GM13977 (cell line): ENCODE measurements at places on chromosomes 2 and 18.

GRCh38 chr2:233816334-233816733 is 38.0 kb downstream of the HJURP start:
- no peak for DNase-seq

DNA sequence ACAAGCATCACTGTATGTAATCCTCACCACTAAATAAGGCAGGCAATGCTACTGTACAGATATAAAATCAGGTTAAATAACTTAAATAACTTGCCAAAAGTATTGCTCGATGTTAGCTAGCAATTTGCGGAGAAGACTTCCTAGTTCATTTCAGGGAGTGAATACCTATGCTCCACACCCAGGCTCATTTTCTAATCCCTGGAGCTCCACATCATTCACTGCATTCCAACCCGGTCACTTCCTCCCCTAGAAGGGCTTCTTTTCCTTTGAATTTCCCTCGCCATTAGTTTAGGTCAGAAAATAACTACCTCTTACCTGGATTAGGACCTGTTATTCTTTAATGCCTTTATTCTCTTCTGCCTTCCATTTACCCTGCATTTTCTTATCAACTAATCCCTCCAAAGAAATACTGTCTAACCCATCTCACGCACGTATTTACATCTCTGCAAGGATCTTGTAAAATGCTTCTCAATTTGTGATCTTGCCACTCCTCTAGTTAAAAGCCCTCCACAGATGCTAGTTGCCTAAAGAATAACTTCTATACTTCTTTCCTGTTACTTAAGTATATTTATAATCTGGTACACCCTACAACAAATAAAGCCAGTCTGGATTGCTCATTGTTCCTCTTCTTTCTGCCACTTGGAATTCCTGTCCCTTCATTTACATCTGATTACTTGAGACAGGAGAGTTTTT is 599.8 kb downstream of the NRXN1 start:
- no peak for DNase-seq

DNA sequence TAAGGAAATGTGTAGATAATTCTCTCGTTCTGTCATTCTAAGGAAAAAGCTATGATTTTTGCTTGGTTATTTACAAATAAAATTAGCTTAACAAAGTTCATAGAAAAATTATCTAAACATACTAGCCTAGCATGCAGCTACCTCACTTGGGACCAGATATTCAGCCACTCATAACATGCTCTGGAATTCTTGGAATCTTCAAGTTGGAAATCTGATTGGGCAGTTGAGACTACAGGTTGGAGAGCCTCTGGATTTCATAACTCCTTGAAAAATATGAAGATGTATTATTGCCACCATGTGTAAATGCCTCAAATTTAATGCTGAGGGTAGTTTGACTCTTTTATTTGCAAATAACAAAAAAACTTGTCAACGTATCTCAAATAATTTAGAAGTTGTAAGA is 132.2 kb upstream of the GULP1 start:
- no peak for DNase-seq

- DNase-seq, result peak; percentile 85
Measured at GRCh38 chr2:218885981-218886947, 5.6 kb downstream of the WNT10A start.

GRCh38 chr18:13893418-13893760 is 21.9 kb downstream of the MC2R start:
- DNase-seq, result peak; percentile 82

DNA sequence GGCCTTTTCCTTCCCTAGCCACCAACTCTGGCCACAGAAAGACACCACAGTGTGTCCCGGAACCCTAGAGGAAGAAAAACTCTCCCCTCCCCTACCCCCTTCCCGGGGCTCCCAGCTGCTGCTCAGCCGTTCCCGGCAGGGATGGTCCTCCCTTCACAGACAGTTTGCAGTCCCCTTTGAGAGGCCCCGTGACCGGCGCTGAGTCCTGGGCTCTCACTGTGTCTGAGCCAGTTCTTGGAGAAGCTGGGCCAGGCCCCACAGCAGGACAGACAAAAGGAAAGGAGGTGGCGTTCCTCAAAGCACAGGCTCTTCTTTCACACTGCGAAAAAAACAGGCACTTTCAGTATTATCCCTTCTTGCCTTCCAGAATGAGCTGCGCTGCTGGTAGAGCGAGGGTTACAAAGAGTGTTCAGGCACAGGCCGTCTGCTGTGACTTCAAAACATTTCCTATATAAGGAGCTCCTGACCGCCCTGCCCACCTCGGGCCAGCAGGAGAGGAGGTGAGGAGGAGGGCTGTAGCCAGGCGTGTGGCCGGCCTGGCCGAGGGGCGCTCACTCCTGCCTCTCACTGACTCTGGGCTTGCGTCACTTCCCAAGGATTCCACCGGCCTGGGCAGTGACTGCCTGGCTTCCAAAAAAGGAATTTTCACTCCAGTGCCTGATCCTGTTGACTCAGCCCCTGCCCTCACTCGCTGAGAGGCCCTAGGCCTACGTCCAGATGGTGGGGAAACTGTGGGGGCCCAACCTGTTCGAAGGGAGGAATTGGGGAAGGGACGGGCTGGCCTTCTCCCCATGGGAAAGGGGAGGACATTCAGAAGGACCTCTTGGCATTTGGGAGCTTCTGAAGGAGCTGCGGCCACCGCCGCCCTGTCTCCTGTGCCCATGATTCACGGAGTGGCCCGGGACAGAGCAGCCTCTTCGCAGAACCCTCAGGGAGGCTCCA is 24.9 kb downstream of the CIDEA start:
- DNase-seq, result no peak

GRCh38 chr18:23966909-23967308 is 47.6 kb upstream of the TTC39C start:
- no peak for DNase-seq

GRCh38 chr2:19474128-19474527 is 115.7 kb upstream of the OSR1 start:
- DNase-seq, result peak; percentile 8

GRCh38 chr2:140601342-140601741 is 1529.5 kb downstream of the LRP1B start:
- DNase-seq, result no peak

GRCh38 chr2:30261695-30262211 is 30.4 kb downstream of the LBH start:
- no peak for DNase-seq

DNA sequence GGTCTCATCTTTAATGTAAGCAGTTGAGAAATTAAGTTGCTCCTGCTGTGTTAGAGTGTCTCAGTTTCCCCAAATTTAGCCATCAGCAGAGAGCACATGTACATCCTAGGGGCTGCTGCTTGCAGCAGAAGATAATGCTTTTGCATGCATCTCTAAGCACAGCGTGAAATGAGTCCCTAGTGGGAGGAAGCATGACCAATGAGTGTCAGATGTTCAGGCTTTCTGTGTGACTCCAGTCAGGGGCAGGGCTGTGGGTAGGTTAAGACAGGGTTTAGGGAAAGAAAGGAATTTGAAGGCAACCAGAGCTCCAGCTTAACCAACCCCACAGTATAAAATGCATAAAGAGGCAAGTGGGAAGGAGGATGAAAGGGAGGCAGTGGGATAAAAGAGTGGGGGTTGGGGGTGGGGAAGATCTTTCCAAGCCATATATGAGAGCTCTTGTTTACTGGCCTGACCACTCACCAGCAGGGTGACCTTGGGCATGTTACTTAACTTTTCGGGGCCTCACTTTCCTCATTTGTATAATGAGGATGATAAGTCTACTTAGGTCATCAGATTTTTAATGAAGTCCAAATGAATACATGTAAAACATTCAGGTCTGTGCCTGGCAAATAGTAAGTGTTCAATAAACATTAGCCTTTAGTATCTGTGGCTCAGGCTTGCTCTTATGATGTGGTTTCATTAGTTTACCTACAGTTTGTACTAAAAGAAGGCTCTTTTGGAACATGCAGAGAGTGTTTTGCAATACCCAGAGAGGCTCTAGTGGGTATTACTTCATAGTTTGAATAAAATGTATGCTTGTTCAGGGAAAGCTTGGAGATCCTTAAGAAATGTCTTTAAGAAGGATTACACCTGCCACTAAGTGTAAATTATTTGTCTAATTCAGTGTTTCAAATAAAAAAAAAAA is 42.7 kb upstream of the PELI1 start:
- DNase-seq, result no peak

DNA sequence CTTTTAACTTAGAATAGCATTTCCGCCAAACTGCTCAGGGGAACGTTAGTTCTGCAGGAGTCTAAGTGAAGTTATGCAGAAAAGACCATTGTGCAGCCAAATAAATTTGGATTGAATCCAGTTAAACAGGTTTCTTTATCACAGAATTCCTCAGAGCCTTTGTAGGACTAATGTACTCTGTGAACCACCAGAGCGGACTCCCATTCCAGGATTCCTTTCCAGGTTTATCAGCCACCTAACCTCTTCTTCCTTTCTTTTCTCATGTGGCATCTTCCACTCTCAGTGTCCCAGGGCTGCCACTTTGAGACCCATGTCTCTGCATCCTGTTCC is 350.4 kb downstream of the TSN start:
- no peak for DNase-seq

DNA sequence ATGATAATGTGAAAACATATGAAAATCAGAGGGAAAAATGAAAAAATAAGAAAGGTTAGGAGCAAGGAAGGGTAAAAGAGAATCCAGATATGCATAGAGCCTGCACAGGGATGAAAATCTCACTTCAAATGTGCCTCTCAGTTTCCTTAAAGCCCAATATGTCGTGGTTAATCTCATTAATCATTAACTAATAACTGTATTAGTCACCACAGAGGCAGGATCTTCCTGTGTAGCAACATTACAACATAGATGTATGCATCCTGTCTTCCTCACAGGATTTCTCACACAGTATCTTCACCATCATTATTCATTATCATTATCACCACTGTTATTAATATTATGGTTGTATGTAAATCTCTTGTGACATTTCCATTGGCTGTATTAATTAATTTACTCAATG is 361.2 kb upstream of the SOX11 start:
- DNase-seq, result no peak

GRCh38 chr2:233854241-233854981 is at the start of gene HJURP:
Gene HJURP, minus strand, starts transcription at chr2:233854535. Its CDS starts 35 bp downstream, at chr2:233854500.
- peak; percentile 98 for DNase-seq
